ENCODE measurements at places on chromosomes 1 and 21. TPM values are rescaled to one million over a fixed set of nuclear protein-coding genes. Genes with fewer than 3 reads are reported as not detected.

DNA sequence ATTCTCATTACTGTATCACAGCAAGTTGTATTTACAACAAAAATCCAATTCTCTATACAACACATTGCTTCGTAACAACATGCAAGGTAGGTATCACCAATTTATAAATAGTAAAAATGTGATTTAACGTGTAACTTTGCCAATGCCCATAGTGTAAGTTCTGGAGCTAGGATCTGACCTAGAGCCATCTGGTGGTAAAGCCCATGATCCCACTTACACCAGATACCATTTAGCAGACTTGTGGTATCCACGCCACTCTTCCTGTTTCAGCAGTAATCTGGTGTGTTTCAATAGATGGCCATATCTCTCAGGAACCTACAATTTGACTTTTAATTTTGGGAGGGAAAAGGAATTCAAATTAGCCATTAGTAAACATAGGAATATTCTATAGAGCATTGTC is 10.2 kb downstream of the SETSIP start:
- H3K36me3 ChIP-seq: no peaks in the 10 kb centered on the region
- no peak overlapping the region for H3K4me3 ChIP-seq
- no peak overlapping the region for H3K27ac ChIP-seq
- DNase-seq: peak; percentile 10
- no peaks in the 10 kb centered on the region for H3K27me3 ChIP-seq
- H3K4me1 ChIP-seq: no peaks in the 10 kb centered on the region

DNA sequence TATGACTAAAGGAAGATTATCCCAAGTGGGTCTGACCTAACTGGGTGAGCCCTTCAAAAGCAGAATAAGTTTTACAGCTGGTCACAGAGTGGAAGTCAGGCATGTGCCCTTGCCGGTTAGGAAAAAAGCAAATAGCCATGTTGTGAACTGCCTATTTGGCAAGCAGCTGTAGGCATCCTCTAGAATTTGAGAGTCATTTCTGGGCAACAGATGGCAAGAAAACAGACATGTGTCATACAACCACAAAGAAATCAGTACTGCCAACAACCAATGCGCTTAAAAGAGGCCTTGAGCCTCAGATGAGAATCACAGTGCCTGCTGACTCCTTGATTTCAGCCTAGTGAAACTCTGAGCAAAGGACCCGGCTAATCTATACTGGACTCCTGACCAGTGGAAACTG is 26.8 kb downstream of the LRRC53 start:
- H3K36me3 ChIP-seq: no peaks in the 10 kb centered on the region
- H3K4me3 ChIP-seq: no peak overlapping the region
- no peak for DNase-seq
- H3K27ac ChIP-seq: no peak overlapping the region
- no peaks in the 10 kb centered on the region for H3K4me1 ChIP-seq

- no peaks in the 10 kb centered on the region for H3K27me3 ChIP-seq
- no peak overlapping the region for H3K27ac ChIP-seq
- H3K4me1 ChIP-seq: no peaks in the 10 kb centered on the region
- DNase-seq: no peak
- no peaks in the 10 kb centered on the region for H3K36me3 ChIP-seq
- no peak overlapping the region for H3K4me3 ChIP-seq
These were observed 67.1 kb upstream of the LRRC8D start for GRCh38 chr1:89753761-89754160.

The SLC2A5 gene
- total RNA-seq: not detected

The RIPPLY3 gene
- 11.4 TPM for total RNA-seq

The BRINP3 gene
- not detected for total RNA-seq

Data from PC-3 (cell line).